ENCODE measurements at places on chromosomes 4 and X.

- DNase-seq, result no peak
These were observed 273.8 kb downstream of the GASK1B start for GRCh38 chr4:157898836-157899605.

DNA sequence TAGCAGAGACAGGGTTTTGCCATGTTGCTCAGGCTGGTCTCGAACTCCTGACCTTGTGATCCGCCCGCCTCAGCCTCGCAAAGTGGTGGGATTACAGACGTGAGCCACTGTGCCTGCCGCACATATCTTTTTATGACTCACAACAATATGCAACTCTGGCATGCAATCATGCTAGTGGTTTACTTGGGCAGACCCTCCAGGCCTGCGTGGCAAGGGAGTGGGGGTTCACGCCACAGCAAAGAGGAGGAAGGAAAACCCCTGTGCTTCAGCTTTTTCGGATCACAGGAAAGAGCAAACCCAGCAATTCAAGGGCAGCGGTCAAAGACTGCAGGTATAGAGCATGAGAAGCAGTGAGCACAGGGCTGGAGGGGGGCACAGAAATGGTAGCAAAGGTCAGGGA lies 48.3 kb upstream of the CD99 start:
- DNase-seq, result no peak

DNA sequence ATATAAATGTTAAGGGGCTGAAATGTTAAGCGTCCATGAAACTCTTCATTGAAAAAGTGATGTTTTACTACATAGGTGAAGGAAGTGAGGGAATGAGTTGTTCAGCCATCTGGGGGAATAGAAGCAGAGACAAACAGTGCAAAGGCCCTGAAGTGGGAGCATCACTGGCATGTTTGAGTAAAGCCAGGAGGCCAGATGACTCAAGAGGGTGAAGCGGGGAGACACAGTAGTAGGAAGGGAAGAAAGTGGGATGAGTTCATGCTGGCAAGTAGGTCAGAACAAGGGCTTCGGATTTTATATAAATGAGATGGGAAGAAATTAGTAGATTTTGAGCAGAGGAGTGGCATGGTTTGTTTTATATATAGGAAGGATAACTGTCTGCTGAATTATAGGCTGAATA lies 112.5 kb upstream of the MAP9 start:
- DNase-seq, result no peak

DNA sequence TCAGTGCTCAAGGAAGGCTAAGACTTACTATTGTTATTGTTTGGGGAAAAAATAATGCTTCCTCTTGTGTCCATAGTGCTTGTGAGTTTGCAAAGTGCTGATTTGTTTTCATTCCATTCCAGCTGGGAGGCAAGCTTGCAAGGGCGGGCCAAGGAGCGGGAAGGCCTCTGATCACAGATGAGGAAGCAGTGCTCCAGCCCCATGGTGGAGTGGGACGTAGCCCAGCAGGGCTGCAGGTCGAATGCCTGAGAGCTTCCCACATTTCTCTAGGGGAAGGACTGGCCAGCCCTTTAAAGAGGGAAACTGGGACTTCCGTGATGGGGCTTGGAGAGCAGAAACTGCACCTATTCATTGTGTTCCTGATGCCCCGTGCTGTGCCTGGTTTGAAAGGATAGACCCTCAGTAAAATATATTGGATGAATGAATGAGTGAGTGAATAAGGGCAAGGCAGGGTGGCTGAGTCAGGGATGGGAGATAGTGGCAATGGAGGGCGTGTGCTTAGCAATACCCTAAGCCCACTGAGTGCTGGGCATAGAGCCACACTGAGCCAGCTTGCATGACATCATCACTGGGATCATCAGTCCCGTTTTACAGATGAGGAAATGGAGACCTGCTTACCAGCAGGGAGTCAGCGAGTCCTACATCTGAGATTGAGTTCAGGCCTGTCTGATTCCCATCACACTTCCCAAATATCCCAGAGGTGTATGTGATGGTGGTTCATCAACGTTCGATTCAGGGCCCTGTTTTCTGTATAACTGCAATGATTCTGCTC lies 17.9 kb upstream of the NSG1 start:
- DNase-seq, result no peak

- DNase-seq, result no peak
These were observed 33.5 kb upstream of the REST start for GRCh38 chr4:56874166-56874565.

DNA sequence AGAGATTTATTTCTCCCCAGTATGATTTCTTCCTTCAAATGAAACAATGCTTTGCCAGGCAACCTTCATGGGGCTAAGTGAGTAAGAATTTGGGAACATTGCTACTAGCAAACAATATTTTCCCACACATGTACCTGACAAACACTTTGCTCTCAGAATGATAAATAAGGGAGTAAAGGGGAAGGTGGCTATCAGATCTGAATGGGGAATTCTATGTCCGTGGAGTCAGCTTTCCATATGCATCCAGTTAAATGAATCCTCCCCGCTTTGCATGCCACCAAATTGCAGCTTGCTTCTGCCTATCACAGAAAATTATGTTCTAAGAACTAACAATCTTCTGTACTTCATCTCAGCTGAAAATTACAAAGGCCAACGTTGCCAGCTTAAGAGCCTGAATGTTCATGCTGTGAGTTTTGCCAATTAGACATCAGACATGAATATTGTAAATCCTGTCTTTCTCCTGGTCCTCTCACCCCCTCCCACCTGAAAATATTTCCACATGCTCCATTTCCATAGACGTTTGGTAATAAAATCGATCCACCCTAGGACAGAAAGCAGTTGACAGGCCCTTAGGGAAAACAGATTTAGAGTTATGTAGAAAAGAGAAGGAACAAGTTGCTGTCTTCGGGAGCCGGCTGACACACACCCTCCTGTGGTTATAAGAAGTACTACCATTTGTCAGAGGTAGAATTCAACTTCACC lies 6.3 kb downstream of the MEPE start:
- no peak for DNase-seq
